GM23338 (cell line): ENCODE measurements at places on chromosomes 6 and 20.

DNA sequence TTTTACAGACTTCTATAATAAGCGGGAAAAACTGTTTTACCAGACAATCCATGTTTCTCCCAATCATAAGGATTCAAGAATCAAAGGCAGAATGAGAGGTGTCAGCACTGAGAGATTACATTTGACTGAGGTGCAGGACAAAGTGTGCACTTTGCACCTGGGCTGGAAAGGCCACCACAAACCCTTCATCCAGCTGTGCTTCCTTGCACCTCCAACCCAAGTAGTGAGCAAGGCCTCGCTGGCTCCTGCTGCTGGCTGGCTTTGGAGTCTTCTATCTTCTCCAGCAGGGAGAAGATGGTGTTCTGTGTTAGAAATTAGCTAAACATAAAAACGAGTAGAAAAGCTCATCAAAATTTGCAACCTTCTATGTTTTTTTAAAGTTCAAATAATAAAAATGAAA is 77.7 kb downstream of the CHD6 start:
- no peak for DNase-seq

DNA sequence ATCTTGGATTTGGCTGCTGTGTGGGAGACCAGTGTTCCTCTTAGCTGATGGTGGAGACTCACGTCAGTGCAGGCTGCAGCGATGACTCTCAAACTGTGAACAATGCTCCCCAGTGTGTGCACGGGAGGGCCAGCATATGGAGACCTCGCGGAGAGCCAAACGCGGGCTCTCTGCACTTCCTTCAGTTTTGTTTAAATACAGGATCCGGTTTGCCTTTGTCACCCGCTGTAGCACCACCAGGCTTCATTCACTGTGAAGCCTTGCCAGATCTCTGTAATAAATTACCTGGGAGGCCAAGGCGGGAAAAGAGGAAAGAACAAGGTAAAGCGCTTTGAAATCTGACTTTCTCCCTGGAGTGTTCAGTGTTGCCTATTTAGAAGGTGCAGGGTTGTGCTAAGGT is 30.7 kb upstream of the TMEM14A start:
- no peak for DNase-seq

- DNase-seq = no peak
Measured at GRCh38 chr6:169849396-169849795, 98.0 kb downstream of the ERMARD start.

DNA sequence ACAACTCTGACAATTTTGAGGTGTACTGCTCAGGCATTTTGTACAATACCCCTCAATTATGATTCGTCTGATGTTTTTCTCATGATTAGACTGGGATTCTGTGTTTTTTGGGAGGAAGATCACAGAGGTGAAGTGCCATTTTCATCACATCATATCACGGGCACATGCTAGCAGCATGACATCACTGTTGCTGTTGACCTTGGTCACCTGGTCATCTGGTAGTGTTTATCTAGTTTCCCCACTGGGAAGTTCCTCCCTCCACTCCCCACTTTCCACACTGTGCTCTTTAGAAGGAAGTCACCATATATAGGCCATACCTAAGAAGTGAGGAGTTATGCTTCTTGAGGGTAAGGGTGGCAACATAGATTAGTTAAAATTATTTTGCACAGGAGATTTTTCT is 20.8 kb downstream of the GCM2 start:
- no peak for DNase-seq

DNA sequence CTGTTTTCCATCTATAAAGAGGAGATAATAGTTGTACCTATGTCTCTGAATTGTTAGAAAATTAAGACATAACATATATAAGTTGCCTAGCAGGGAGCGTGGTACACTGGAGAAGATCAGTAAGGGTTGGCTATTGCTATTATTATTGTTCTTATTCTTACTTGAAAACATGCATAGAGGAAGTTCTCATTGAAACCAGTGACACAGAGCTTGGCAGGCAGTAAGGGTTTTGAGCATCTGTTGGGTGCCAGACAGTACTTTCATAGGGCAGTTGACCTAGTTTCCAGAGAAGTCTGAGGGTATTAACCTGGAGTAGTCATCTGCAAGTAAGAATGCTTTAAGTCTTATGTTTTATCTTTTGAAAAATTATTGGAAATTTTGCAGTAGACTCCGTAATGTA is 13.3 kb upstream of the SGK1 start:
- DNase-seq = no peak

DNA sequence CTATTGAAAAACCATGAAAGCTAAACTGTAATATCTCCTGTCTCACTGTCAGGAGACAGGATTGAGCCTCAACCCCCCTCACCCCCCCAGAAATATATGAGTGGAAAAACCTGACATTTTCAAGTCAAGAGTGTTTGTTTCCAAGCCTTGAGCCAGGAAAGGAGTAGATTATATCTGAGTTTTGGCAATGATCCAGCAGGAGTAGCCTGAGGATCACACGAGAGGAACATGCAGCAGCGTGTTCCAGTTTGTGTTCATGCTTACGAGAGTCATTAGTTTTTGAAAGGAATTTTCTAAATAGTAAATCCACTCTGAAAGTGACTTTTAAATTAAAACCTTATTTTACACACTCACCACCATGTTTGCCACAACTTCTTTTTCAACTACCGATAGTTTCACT is 15.8 kb downstream of the IL22RA2 start:
- no peak for DNase-seq

- no peak for DNase-seq
Measured at GRCh38 chr6:34385793-34386195, 6.7 kb downstream of the NUDT3 start.

DNA sequence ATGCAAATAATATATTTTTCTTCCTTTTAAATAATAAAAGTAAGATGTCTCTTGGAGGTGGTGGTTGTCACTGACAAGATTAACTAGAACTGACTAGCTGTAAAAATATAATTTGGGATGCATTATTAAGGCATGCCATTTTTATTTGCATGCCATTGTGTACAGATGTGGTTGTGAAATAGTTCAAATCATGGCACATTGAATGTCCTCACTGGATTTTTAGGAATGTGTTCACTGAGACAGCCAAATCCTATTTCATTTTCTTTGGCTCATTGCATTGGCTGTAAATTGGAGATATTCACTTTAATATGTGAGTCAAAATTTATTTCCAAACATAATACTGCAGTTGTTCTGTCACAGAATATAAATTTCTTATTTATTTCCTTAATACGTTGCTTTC is 62.3 kb downstream of the ESR1 start:
- DNase-seq = no peak

DNA sequence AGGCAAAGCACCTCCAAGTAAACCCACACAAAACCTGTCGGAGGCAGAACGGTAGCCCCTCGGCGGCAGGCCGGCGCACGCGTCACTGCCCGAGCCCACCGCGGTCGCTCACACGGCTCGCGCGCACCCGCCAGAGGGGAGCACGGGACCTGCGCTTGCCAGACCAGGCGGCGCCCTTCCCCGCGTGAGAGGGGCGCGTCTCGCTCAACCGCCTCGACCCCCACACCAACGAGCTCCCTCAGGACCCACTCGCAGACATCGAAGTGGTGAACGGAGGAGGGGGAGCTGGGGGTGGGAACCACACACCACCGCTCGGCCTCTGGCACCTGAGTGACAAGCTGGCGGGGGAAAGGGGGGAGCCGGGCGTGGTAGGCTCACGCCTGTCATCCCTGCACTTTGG is 1513.4 kb upstream of the DEFB115 start:
- DNase-seq = no peak

- no peak for DNase-seq
Measured at GRCh38 chr6:126153661-126154060, 167.3 kb downstream of the TRMT11 start.

GRCh38 chr6:145743332-145743731 is 8.0 kb upstream of the EPM2A start:
- DNase-seq = no peak

DNA sequence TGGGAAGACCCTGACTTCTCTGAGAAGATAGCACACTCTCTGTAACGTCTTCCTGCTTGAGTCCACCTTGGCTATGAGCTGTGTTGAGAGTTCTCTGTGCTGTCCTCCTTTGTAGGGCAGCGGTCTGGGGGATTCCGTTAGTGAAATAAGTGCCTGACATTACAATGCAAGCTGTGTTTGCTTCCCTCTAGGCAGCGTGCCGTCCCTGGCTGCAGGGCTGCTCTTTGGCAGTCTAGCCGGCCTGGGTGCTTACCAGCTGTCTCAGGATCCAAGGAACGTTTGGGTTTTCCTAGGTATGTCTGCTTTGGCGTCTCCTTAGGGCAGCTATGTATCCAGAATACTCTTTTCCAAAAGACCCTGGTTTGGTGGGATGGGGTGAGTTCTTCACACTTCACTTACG is 2.8 kb downstream of the TMEM14C start:
- DNase-seq = no peak

GRCh38 chr6:139568151-139568955 is 193.9 kb upstream of the CITED2 start:
- no peak for DNase-seq

- no peak for DNase-seq
Measured at GRCh38 chr20:21361266-21361665, 36.1 kb downstream of the NKX2-4 start.

DNA sequence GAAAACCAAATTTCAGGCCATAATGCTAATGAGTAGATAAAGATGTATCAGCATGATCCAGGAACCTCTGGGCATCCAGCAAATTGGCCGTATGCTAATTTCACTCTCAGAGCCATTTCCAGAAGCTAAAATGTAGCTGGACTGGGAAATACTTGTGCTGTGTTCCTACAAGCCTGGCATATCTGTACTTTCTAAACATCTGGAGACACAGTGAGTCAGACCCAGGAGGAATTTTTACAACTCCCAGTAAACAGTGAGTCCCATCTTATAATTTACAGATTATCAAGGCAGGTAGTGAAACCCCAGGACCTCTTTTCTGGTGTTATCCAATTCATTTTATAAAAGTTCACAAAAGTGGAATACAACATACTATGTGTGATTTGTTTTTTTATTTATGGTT is 683.0 kb upstream of the ADGRB3 start:
- no peak for DNase-seq

GRCh38 chr6:11064836-11065235 is 20.7 kb upstream of the ELOVL2 start:
- DNase-seq = no peak

GRCh38 chr6:21933351-21933750 is 339.8 kb downstream of the SOX4 start:
- no peak for DNase-seq

DNA sequence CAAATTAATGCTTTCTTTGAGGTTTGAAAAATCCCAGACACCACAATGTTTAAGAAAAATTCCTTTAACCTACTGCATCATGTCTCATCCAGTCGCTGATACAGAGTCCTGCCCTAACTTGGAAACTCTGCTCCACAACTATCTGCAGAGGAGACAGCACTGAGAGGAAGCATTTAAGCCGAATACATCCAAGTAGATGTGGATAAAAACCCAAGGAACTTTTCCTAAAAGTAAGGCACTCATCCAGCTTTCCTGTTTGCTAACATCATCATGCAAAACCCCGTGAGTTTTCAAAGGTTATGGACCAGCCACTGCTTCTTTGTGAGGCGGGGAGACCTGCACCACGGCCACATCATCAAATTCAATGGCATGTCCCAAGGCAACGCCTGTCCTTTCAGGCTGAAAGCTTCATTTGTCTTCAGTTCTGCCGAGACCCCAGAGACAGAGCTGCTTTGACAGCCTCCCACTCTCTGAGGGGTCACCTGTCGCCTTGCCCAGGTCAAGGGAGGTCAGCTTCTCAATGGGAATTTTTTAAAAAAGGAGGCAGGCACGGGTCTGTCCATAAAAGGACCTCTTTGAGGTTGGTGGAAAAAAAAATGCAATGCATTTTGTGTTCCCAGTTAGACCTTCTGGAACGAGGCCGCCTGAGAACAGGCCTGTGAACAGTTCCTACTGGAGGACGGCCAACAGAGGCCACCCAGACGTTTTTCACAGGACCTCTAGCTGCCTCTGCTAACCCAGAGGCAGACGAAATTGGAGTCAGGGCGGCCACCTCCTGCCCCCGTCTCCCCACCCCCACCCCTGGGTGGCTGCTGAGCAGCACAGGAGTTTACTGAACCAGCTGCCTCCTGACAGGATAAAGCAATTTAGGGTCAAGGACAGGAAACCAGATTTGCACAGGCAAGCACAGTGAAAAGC is 142.5 kb upstream of the HDDC2 start:
- DNase-seq = no peak

- DNase-seq = peak; percentile 96
Measured at GRCh38 chr20:32483351-32484224, 101.5 kb downstream of the NOL4L start.

GRCh38 chr6:38345586-38345985 is 294.1 kb downstream of the BTBD9 start:
- DNase-seq = no peak

DNA sequence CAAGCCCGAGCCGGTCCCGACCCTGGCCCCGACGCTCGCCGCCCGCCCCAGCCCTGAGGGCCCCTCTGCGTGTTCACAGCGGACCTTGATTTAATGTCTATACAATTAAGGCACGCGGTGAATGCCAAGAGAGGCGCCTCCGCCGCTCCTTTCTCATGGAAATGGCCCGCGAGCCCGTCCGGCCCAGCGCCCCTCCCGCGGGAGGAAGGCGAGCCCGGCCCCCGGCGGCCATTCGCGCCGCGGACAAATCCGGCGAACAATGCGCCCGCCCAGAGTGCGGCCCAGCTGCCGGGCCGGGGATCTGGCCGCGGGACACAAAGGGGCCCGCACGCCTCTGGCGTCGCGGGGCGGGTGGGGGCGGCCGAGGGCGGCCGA is 37.5 kb downstream of the YTHDF1 start:
- DNase-seq = peak; percentile 89

DNA sequence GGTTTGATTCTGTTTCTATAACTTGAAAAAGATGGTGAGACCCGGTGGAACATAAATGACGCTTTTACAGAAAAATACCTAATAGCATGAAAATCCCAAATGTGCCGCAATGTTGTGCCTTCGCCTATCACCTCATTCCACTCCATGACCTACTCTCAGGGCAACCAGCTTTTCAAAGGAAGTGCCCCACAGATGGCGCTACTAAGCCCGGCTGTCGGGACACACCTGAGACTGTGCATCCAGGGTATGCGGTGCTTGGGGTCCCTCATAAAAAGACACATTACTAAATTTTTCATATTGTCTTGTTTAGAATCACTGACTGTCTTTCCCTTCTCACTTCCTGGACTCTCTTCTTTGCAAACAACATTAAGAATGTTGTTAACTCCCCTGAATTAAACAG is 145.5 kb upstream of the RPS6KA2 start:
- peak; percentile 69 for DNase-seq

- no peak for DNase-seq
Measured at GRCh38 chr6:148892247-148892646, 145.4 kb downstream of the UST start.

DNA sequence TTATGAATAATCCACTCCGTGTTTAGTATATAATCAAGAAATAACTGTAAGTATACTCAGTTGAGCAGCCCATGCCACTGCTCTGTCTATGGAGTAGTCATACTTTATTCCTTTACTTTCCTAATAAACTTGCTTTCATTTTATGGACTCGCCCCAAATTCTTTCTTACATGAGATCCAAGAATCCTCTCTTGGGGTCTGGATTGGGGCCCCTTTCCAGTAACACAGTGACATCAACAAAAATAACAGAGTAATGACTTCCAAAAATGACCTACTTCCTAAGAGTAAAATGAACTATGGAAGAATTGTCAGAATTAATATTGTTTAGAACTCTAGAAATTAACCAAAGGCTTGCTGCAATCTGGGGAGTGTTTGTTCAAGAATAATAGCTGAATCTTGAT is 8.8 kb downstream of the OR2H1 start:
- DNase-seq = no peak
